T47D (cell line): ENCODE measurements at places on chromosomes 2 and 18.

DNA sequence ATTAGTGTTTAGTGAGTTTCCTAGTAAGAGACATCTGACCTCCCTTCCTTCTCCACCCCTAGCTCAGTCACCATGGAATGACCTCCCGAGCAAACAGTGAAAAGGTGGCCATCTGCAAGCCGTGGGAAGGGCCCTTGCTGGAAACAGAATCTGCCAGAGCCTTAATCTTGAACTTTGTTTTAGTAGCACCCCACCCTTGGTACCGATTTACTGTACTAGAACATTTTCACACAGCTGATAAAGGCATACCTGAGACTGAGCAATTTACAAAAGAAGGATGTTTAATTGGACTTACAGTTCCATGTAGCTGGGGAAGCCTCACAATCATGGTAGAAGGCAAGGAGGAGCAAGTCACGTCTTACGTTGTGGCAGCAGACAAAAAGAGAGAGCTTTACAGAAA, 655.8 kb downstream of the TSN start:
- no peak for DNase-seq

DNA sequence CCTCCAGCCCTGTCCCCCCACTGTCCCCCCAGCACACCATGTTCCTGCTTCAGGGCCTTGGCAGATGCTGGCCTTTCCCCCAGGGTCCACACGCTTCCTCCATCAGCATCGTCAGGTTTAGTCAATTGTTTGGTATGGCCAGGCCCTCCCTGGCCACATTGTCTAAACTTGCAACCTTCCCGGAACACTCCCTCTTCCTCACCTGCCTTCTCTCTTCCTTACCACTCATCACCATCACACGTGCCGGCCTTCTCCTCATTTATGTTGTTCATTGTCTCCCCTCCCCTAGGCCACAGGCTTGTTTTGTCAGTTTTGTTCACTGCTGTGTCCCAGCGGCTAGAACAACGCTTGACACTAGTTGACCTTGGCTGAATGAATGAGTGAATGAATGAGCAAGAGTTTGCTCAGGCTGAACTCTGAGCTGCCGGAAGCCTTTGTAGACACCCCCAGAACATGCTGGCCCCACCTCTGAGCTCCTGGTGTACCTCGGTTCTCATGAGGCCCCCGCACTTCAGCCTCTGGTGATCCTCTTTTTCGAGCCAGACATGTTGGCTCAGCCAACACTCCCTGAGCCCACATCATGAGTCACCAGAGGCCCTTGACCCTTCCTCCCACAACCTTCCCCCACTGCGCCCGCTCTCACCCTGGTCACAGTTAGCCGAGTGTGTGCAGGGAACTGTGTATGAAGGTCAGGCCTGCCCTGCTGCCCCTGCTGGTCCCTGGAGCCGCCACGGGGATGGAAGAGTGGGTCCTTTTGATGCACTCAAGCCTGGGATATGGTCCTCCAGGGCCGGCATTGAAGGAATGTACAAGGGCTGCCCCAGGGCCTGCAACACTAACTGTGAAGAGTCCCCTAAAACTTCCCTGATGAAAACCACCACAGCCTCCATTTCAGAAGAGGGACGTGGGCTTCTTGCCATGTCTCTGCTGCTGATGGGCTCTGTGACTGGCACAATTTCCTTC, 57.5 kb downstream of the HS1BP3 start:
- no peak for DNase-seq

- DNase-seq = no peak
Observed at GRCh38 chr2:142323206-142323605, 192.4 kb upstream of the LRP1B start.

GRCh38 chr18:71630696-71631095, 913.4 kb downstream of the CBLN2 start:
- no peak for DNase-seq

DNA sequence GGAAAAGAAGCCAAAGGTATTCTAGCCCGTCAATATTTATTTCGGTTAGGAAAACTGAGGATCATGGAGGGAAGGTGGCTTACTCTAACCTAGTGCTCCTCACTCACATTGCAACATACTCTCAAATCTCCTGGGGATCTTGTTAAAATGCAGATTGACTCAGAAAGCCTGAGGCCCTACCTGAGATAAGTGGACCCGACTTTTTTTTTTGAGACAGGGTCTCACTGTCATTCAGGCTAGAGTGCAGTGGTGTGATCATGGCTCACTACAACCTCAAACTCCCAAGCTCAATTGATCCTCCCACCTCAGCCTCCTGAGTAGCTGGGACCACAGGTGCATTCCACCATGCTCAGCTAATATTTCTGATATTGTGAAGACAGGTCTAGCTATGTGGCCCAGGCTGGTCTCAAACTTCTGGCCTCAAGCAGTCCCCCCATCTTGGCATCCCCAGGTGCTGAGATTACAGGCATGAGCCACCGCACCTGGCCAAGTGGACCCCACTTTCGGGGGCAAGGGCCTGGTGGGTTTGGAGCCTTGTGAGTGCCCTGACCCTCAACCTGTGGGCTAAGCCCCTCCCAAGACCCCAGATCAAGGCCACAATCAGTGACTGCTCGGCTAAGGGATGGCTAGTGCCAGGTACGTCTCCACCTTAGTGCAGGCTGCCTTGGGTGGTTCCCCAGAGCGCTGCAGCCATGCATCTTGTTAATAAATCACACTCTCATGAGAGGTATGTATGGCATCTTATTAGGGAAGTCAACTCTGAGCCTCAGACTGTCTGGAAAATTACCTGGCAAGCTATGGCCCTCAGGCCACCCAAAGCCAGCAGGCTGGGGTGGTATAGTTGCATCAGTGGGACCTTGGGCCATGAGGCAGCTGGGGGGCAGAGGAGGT, 1.1 kb upstream of the NEURL3 start:
- no peak for DNase-seq

DNA sequence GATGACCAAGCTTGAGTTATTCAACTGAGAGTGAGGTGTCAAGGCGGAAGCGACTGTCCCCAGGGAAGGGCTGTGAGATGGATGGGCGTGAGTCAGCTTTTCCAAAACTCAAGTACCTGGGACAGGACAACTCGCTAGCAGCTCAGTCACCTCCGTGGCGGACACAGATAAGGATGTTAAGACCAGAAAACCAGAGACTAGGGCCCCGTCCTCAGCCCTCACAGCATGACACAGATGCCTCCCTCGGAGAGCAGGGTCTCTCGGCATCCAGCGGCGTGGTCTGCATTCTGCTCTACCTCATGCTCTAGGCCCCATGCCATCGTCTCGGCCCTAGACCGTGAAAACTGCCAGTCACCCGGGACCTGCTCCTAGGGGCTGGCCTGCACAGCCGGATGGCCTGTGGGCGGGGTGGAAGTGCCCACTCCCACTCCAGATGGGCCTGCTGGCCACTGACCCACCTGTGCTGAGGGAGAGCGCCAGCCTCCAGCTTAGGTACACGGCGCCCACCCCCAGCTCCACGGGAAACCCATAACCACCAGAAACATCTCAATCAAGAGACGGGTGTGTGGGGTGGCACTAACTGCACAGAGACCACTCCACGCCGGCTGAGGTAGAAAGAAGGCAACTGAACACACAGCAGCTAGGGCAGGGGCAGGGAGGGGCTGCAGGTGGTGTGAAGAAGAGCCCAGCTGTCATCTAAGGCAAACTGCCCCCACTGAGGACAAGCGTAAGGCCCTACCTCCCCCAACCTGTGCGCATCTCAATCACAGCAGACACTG, 39.8 kb downstream of the ANO7 start:
- DNase-seq = no peak

- DNase-seq = no peak
Observed at GRCh38 chr18:51123046-51123395, 74.5 kb downstream of the MEX3C start.

DNA sequence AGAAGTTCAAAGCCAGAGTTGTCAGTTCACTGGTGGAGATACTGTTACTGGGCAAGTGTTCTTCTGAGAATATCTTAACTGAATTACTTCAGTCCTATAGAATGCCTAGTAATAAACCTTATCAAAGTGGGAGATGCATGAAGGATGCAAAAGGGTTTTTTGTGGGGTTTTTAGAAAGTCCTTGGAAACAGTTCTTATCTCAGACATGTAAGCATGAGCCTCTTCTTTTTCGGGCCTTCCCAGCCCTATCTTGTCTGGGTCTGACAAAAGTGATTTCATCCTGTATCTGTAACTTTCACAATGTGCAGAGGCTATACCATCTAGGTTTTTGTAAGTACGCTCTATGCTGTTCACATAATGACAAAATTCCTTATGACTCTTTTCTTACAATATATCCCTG, 255.5 kb downstream of the MYO3B start:
- no peak for DNase-seq

- DNase-seq = no peak
Observed at GRCh38 chr2:146678516-146678915, 1166.3 kb upstream of the ACVR2A start.

DNA sequence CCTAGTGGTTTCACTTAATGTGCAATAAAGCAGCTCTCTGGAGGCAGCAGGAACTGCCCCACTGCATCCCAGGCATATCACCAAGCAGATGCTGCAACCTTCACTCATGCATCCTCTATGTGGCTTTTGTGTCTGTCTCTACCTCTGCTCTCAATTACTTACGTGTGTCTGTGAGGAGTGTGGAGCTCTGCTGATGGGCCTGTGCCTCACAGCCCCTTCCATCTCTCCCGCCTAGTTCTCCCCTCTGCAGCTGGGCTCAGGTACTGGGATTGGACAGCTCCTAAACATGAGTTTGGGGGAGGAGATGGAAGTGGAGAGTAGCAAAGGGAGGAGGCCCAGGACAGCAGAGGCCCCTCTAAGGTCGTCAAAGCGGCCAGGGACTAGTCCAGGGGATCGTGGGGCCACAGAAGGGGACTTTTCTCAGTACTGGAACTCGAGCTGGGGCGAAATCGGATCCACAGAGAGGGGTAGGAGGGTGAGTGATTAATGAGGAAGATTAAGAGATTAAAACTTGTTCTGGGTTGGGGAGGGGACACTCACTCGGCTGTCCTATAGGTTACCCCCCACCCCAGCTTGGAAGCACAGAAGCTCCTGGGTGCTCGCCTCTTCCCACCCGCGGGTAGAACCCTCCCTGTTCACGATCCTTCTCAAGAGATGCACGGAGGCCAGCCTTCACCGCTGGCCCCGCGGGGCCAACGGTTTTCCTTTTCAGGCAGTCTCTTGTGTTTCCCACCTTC, 2.1 kb upstream of the LBX2 start:
- DNase-seq = no peak

- no peak for DNase-seq
Observed at GRCh38 chr2:58553937-58554336, 312.8 kb upstream of the FANCL start.

DNA sequence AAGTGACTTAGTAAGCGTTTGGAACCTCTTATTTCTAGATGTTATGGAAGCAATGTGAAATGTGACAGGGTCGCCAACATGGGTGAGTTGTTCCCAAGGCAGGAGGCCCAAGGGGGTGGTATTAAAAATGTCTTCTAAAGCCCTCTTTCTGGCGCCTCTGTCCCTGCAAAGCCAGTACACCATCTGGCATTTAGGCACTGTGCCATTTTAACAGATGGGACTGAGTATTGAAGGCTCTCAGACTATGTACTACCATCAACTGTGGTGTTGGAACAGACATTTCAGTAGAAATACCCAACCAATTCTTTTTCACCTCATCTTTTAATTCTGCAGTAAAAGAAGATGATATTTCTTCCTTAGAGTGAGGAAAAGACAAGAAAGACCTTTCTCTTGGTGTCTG, 384.5 kb upstream of the MMADHC start:
- no peak for DNase-seq

- no peak for DNase-seq
Observed at GRCh38 chr2:202765436-202765835, 106.1 kb downstream of the ICA1L start.

DNA sequence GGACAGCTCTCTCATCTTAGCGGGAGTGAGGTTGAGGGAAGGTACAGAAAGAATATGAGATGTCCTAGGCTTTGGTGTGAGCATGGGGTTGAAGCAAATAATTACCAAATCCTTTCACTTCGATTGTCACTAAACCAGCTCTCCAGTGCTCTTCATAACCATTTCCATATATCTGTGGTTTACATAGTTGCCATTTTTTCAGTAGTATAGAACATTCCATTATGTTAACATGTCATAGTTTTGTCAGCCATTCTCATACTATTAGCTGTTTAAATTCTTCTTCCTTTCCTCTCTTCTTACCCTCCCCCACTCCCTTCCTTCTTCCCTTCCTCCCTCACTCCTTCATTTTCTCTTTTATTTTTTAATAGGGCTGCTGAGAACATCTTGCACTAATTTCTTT, 205.9 kb downstream of the BABAM2 start:
- DNase-seq = no peak

DNA sequence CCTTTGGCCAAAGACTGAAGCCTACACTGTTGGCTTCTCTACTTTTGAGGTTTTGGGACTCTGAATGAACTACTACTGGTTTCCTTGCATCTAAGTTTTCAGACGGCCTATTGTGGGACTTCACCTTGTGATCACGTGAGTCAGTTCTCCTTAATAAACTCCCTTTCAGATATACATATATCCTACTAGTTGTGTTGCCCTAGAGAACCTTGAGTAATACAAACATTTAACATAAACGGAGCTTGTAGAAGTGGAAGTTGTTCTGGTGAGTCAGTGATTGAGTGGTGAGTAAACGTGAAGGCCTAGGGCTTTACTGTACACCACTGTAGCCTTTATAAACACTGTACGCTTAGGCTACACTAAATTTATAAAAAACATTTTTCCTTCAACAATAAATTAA, 107.2 kb upstream of the CDH2 start:
- no peak for DNase-seq

- DNase-seq = peak; percentile 40
Observed at GRCh38 chr18:13003466-13003896, 12.3 kb downstream of the CEP192 start.

DNA sequence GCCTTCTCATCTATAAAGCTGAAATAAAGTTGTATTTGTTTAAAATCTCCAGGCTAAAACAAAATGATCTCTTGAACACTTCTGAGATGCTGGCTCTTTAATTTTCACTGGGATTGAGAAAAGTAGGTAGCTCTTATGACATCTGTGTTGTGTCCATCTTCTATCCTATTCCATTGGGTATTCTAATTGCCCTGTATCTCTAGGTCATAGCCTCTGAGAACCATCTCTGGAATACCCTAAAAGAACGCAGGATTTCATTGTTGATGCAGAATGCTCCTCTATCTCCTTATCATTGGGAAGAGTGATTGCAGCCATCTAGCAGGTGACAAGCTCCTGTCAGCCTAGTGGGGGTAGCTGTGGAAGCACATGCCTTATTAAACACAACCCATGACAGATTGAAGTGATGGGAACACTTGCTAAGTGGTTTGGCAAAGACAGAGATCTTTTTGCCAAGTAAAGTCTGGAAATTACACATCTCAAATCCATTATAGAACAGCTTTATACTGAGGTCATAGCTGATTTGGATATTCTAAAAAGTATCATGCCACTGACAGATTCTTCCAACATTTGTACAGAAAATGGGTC, 178.2 kb downstream of the TDRD15 start:
- no peak for DNase-seq

DNA sequence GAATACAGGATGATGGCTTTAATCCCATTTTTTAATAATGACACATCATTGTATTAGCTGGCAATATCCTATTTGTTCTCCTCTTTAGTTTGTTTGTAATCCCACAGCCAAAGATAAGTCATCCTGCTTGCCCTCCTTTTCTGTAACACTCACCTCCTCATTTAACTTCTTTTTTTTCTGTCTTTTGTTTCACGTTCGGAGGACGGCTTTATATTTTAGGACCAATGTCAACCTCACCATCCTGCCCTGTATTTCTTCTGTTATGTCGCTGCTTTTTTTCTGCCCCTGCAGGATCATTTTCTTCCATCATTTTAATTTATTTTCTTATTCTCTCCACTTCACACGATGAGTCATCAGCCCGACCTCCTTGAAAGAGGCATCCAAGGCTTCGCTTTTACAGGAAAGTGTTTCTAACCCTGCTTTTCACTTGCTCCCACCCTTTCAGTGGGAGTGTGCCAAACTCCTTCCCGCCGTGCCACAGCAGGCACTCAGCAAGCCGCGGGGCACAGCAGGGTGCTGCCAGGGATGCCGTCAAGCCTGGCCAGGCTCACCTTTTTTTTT, 11.4 kb downstream of the RAB31 start:
- no peak for DNase-seq
